ENCODE measurements at places on chromosomes 5 and 9.

GRCh38 chr9:126611193-126611591, 2.5 kb upstream of the LMX1B start:
- no peak for DNase-seq

DNA sequence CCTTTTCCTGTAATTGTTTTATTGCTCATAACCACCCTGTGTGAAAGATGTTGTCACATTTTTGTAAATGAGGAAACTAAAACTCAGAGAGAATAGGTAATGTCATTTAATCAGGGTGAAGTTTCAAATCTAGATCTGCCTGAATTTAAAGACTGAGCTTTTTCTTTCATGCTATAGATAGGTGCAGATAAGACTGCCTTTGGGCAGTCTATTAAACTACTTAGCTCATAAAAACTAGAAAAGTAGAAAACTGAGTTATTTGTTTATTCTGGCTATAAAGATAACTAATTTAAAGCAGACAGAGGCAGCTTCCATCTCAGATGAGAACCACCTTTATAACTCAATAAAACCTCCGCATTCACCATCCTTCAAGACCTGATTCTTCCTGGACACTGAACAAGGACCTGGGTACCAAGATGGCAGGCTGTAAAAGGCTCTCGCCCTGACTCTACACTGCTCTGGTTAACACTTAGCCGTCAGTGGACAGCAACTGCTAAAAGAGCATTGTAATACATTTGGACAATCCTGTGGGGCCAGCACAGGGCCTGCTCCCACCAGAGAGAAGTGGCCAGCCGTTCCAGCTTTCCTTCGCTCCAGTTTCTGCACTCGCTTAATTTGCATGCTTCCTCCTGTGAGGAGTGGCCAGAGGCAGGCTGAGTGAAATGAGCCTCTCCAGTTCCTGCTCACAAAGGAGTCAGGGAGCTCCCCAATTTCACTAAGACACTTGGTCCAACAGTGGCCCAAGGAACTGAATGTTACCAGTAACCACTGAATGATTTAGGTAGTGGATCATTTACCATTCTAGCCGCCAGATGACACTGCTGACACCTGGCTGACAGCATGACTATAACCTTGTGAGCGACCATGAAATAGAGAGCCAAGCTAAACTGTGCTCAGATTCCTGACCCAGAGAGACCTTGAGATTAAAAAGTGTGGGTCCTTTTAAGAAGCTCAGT, 566.4 kb downstream of the EFNA5 start:
- no peak for DNase-seq

DNA sequence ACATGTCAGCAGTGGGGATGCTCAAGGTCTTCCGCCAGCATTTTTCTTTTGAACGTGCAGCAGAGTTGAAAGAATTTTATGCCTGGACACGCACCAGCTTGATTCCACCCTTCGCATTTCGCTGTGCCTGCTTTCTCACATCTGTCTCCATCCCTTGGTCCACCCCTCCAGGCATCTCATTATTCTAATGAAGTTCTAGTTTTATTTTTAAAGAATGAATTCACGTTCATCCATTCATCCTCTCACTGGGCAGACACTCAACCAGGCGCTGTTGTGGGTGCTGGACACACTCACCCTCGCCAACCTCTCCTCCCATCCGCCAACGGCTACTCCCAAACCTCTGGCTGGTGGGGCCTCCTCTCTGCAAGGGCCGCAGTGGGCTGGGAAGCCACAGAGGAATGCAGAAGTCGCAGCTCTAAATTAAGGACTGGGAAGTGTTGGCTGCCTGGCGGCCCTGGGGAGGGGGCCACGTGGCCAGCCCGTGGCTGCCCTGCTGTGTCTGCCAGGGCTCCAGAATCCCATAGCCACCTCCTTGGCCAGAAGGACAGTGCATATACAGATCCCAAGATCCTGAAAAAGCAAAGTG, 6.7 kb downstream of the SUSD3 start:
- DNase-seq: no peak

GRCh38 chr5:35325836-35326235, 95.5 kb upstream of the PRLR start:
- DNase-seq: no peak
